ENCODE measurements at places on chromosomes 2 and 18.

DNA sequence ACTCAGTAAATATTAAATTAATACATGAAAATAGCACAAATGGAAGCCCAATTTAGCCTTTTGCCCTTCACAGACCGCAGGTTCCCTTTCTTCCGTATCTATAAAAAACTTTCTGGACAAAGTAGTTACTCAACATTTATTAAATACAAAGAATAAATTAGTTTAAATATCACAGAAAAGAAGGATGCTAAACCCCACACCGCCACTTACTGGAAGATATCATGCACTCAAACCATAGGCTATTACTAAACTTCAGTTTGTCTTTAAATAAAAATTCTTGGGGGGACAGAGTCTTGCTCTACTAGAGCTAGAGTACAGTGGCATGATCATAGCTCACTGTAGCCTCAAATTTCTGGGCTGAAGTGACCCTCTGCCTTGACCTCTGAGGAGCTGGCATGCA lies 120.7 kb upstream of the FHL2 start:
- DNase-seq, result no peak

DNA sequence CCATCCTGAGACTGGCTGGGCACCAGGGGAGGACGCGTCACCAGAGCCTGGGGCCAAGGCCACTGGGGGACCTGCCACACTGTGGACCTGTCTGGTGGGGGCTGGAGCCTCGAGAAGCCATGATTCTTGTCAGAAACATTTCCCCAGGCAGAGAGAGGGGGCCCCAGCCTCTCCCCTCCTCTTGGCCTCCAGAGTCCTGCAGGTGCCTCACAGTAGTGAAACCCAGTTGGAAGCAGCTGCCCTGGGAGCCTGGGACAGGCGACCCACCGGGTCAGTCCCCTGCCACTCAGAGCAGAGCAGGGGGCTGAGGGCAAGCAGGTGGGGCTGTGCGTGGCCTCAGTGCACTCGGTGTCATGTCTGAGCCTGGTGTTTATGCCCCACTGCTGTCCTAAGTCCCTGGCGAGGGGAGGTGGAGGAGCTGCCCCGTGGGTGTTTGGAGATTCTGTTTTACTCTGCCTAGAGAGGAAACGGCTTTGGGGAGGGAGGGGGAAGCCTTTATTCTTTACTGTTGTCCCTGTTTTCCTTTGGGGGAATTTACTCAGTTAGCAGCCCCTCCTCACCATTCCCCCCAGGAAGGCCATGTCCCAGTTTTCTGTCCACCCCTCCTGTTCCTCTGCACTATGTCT lies 7.7 kb downstream of the OXER1 start:
- DNase-seq, result no peak

DNA sequence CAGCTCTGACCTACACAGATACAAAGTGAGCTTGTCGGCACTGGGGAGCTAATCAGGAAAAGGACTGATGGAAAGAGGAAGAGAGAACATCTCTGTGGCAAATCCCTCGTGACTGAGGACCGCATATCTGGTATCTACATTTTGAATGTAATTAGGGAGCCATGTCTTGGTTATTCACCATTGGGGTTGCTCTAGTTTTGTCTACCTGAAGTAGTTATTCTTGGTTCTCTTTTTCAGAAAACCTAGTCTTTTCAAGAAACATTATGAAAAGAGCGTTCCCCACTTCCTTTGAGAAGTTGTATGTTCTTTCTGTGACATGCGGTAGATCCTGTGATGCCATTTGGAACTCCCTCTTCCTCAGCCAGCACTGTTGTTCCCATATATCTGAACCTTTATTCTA lies 104.4 kb downstream of the DOCK10 start:
- no peak for DNase-seq

DNA sequence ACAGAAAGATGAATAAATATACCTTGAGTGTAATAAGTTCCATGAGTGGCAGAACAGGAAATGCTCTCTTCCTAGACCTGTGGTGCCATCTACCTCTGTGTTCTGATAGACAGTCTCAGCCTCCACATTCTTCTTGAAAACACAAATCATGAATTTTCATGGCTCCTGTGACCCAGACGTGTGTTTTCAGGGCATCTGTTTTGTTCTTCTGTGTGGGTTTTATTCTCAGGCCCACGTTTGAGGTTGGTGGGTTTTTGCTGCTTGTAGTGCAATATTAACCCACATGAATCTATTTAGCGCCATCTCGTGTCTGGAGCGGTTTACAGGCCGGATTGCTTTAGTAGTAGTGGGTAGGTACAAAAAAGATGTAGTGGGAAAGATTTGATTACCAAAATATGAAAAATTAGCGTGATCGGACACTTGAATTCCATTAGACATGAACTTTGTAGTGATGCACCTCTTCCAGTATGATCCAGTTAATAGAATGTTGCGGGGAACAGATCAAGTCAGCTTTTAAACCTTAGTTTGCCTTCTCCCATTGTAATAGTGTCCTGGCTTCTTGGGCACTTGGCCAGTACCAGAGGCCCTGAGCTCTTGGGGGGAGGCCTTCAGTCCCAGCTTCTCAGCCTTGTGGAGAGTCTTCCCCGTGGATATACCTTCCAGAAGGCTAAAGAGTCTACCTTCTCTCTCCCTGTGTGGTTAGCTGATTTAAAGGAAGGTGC lies 256.5 kb downstream of the TPGS2 start:
- DNase-seq, result peak; percentile 31

GRCh38 chr2:3952866-3953516 lies 249.6 kb downstream of the DCDC2C start:
- DNase-seq, result no peak

Data from SHP77 (cell line).